Cardiac fibroblast (primary cell): ENCODE measurements at places on chromosomes 2 and 18.

- DNase-seq, result peak; percentile 21
Observed at GRCh38 chr2:235095569-235095968, 143.8 kb downstream of the SH3BP4 start.

GRCh38 chr2:182365855-182366254 is 61.0 kb downstream of the PDE1A start:
- DNase-seq, result no peak

- DNase-seq, result no peak
Observed at GRCh38 chr2:8606649-8607550, 75.0 kb upstream of the ID2 start.

DNA sequence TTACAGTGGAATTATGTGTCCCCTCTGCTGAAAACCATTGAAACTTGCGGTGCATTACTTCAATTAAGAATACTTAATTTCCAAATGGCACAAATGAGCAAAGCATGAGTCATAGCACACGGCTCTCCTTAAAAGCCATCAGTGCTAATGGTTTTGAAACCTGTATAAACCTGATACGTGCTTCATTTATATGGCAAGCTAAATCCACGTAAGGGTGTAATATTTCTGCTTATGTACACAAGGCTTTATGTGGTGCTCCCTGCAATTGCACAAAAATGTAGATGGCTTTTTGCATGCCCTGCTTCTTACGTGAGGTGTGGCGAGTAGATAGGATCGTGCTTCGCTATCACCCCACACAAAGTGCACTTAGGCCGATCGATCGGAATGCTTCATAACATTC is 840.9 kb downstream of the GALR1 start:
- no peak for DNase-seq

- no peak for DNase-seq
Observed at GRCh38 chr18:78410094-78410786, 569.4 kb upstream of the SALL3 start.

DNA sequence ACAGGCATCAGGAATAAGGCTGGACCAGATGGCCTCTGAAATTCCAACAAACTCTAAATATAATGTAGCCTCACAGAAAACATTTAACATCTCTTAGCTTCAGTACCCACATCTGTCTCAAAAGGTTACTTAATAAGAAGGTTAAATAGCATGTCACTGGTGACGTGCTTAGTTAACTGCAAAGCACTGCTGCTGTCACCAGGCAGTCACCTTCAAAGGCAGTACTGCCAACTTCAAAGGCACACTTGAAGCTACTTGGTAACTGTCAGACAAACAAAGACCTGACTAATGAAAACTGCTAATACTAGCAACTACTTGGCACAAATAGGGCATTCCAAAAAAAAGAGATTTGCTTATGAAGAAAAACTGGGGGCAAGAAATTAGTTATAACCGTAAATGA is 36.2 kb downstream of the EPG5 start:
- DNase-seq, result no peak

DNA sequence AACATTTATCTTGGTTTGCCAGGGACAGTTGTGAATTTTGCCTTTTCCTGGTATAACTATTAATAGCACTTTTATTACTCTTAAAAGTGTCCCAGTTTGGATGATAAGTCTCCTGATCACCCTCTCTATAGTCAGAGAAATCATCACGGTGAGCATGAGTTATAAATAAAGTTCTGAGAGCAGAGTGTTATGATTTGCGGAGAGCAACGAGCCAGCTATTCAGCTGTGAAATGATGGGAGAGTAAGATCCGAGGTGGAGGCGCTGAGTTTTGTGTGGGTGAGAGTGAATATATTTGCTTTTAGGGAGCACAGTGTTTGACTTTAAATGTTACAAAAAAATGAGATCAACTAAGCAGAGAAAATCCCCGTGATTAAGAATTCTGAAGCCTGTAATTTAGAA is 179.6 kb downstream of the DSC3 start:
- no peak for DNase-seq

- no peak for DNase-seq
Observed at GRCh38 chr2:2568411-2568810, 237.3 kb upstream of the MYT1L start.

- DNase-seq, result no peak
Observed at GRCh38 chr2:60529785-60530627, 23.4 kb downstream of the BCL11A start.

- no peak for DNase-seq
Observed at GRCh38 chr2:59654710-59655109, 898.7 kb downstream of the BCL11A start.

GRCh38 chr2:48398285-48399002 is 131.5 kb upstream of the STON1 start:
- peak; percentile 31 for DNase-seq

DNA sequence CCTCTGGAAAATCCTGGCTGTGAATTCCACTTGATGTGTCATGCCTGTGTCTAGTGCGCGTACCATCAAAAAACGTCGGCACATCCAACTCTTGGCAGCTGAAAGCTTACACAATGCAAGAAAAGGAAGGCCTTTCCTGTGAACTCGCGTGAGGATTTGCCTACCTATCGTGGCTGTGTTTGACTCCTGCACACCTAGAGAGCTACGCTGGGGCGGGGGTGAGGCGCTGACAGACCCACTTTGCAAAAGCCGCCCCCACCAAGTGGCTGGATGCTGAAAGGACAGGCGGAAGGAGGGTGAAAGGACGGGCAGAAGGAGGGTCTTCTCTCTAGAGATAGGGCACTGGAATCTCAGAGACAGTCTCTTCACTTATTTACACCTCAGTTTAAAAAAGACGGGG is 270.1 kb downstream of the EIPR1 start:
- no peak for DNase-seq

DNA sequence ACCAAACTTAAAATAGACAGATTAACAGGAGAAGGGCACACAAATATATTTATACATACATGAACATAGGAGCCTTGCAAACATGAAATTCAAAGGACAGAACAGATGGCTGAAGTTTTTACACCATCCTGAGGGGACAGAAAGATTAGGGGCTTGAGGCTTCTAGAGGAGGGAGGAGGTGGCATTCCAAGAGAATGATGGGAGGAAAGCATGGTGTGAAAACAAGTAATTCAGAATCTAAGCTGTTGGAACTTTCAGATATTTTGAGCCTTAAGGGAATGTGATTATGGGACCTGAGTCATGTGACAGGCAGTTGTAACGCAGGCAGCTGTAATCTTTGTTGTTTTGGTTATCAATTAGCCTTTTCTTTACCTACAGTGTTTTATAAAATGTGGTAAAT is 225.2 kb upstream of the SPOPL start:
- DNase-seq, result no peak

GRCh38 chr2:189014449-189015138 is 40.4 kb downstream of the COL3A1 start:
- DNase-seq, result peak; percentile 55

GRCh38 chr18:75531851-75532459 is 104.5 kb upstream of the SMIM21 start:
- DNase-seq, result no peak

- no peak for DNase-seq
Observed at GRCh38 chr2:25362434-25363145, 20.9 kb upstream of the DNMT3A start.

DNA sequence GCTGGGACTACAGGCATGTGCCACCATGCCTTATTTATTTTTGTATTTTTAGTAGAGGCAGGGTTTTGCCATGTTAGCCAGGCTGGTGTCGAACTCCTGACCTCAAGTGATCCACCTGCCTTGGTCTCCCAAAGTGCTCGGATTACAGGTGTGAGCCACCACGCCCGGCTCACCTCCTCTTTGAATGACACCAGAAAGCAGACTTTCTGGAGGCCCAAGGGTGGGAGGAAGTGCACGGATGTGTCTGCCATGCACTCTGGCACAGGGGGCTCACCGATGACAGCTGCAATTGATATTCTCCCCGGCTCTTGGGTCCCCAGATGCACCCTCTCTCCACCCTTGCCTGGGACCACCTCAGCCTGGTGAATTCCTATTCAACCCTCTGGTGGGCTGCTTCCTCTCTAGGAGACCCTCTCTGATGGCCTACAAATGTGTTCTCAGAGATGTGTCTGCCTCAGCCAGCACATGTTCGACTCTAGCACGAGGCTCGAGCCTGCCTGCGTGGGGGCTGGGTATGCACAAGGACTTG is 87.3 kb downstream of the SEPTIN10 start:
- DNase-seq, result no peak

- peak; percentile 67 for DNase-seq
Observed at GRCh38 chr2:169452080-169452479, 27.2 kb upstream of the BBS5 start.

DNA sequence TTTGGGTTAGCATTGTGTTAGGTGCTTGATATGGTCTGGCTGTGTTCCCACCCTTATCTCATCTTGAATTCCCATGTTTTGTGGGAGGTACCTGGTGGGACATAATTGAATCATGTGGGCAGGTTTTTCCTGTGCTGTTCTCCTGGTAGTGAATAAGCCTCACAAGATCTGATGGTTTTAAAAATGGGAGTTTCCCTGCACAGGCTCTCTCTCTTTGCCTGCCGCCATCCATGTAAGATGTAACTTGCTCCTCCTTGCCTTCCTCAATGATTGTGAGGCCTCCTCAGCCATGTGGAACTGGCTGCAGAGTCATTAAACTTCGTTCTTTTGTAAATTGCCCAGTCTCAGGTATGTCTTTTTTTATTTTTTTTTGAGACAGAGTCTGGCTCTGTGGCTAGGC is 2.8 kb downstream of the MSH2 start:
- no peak for DNase-seq

- DNase-seq, result no peak
Observed at GRCh38 chr2:239693330-239693729, 292.5 kb upstream of the HDAC4 start.
